ENCODE measurements at places on chromosomes 3 and 15.

- DNase-seq, result no peak
Observed at GRCh38 chr3:126102011-126102410, 18.1 kb upstream of the SLC41A3 start.

GRCh38 chr3:170811515-170811914 lies 58.5 kb downstream of the RPL22L1 start:
- DNase-seq, result no peak

DNA sequence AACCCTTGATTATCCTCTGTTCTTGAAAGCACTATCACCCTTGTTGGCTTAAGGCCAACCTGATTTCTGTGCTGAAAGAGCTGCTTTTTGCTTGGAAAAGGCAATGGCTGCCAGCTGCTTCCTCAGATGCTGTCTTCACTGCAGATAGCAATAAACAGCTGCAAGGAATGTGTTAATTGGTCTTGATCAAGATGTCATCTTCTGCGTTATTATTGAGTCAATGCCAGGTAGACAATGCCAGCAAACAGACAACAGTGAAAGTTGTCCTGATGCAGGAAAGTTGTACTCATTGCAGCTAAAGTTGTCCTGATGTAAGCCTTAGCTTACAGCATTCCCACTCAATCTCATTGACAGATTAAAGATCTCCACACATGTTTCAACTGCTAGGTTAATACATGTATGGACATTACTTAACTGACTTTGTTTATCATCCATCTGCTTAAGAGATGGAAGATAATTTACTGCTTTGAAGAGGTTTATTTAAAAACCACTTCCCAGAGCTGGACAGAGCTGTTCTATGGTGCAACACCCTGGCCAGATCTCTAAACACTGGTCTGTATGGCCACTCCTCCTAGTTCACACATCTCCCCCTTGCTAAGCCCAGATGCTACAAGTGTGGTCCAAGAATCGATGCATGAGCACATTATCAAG lies 251.0 kb upstream of the MCTP2 start:
- DNase-seq, result no peak

DNA sequence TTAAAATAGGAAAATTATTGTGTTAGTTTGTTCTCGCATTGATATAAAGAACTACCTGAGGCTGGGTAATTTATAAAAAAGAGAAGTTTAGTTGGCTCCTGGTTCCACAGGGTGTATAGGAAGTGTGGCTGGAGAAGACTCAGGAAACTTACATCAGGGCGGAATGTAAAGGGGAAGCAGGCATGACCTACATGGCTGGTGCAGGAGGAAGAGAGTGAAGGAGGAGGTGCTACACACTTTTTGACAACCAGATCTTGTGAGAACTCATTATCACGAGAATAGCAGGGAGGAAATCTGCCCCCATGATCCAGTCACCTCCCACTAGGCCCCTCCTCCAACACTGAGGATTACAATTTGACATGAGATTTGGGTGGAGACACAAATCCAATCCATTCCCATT lies 490.7 kb downstream of the RBMS3 start:
- no peak for DNase-seq

DNA sequence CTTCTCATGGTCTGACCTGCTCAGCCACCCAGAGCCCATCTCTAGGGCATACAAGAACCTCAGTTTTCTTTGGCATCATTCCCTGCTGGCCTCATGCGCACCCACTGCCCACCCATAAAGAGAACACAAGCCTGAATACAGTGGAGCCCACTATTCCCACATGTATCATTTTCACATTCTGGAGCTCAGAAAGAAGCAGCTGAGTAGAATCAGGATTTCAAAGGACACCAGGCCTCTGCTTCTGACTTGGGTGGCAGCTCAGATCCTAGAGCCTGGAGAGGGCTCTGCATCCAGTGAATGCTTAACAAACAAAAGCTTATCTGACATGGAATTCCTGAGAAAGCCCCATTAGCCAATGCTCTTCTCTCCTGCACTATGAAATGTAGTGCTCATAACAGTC lies 34.7 kb downstream of the RBP2 start:
- no peak for DNase-seq

GRCh38 chr15:100250176-100250800 lies 91.5 kb downstream of the ADAMTS17 start:
- DNase-seq, result no peak

Data from stimulated activated CD4-positive, alpha-beta T cell treated with anti-CD3 and anti-CD28 coated beads, Interleukin-1b, Interleukin-23, amount 100 ng/mL, for 1 hour (primary cell).